Inflammatory macrophage treated with lipopolysaccharide for 1 hour (primary cell): ENCODE measurements at places on chromosomes 2 and 18.

GRCh38 chr2:36878429-36878828 lies 87.9 kb downstream of the STRN start:
- no peak for DNase-seq

DNA sequence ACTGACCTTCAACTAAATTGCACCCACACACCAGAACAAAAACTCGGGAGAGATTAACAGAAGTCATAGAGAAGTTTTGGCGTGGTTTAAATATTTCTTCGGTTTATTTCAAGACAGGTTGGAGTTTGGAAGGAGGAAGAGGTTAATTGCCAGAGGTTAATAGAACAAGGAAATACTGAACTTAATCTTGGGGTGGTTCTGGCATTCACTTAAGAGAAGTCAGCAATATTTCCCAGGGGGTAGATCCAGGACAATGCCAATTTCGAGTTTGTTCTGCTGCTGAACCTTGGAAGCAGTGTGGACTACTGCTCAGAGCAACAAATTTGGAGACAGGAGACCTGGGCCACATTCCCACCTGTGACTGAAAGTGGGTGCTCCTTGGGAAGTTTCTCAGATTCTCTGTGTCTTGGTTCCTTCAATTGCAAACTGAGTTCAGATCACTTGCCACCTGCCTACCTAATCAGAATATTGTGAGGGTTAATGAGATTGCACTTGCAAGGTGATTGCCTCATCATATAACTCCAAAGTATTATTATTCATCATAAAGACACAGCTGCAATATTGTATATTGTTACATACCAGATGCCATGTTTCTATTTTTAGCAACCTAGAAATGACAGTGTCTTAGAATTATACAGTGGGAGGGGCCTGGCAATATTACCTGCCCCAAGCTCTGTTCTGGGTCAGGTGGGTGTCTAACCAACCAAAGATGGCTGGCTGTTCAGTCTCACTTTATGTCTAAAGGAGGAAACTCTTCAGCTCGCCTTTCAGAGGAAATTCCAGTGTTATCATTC lies 217.4 kb downstream of the CDCA7 start:
- DNase-seq: no peak

DNA sequence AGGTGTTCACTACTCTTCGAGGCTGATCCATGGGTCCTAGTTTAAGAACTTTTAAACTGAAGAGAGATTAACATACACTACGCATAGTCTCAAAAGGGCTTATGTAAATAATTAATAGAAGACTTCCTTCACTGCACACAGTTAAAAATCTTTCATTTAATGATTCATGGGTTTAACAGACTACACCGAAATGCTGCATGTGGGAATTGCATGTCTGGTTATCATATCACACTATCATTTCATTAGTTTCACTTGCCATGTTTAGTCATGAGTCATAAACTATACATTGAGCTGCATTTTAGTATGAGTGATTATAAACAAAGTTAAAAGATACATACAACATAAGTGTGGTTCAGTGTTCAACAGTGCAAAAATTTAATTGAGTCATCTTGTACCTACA lies 31.2 kb downstream of the GLS start:
- DNase-seq: no peak

GRCh38 chr18:44693030-44693784 lies 12.5 kb downstream of the SETBP1 start:
- no peak for DNase-seq

DNA sequence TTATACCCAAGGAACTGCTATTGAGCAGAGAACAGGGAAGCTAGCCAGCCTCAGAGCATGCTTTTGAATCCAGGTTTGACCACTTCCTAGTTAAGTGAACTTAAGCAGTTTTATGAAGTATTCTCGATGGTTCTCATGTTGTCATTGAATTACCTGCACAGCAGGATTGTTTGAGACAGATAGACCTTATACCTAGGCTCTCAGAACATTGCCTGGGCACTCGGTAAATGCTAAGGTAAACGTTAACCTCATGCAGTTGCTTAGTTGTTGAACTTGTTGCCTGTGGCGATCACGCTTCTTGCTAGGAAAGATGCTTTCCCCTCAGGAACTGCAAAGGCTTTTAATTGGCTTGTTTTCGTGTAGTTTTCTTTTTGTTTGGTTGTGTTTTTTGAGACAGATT lies 34.0 kb upstream of the CHMP1B start:
- no peak for DNase-seq

DNA sequence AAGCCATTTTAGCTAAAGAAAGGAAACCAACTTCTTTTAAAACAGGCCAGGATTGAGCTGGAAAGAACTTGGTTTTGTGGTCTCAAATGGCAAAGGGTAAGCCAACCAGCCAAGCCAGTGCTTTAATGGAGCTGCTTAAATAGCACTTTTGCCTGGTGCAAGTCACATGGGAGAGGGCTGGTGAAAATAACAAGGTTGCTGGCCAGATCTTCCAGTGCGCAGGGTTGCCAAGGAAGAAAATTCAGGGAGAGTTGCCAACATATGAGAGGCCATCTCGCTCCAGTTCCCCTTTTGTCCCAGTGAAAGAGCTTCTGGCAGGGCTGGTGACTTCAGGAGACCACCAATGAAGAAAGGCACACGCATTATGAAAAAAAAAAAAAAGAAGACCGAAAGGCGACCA lies 57.3 kb downstream of the IRS1 start:
- no peak for DNase-seq

DNA sequence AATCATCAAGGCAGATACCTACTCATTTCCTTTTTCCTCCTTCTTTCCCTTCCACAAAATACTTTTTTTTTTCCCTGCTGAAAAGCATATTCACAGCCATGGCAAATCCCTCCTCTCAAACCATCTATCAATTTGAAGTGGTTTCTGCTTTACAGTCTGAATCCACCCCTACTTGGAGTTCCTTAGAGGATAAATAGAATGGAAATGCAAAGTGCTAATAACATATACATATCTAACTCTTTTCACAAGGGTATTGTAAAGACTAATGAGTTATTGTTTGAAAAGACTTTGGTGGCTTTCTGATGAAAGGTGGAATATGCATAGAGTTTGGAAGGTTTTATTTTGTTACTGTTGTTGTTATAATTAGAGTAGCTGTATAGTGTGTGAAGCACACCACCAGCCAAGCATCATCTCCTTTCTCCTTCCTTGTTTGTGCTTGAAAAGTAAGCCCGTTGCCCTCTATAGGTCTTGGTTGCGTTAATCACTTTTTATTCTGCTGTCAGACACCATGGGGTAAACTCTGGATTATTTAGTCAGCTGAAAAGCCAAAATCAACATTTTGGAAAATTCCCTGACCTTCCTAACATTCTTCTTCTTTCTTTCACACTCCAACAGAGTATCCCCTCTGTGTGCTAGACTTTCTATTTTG lies 2126.9 kb upstream of the CELF4 start:
- no peak for DNase-seq
